Hematopoietic multipotent progenitor cell treated with erythropoietin and hydrocortisone succinate and interleukin-3 and kit ligand, for 8 days (in vitro differentiated cells): ENCODE measurements at places on chromosomes 3 and 15.

- DNase-seq: no peak
These were observed 89.2 kb downstream of the ECT2 start for GRCh38 chr3:172839679-172840078.

- DNase-seq: peak; percentile 62
These were observed 5.5 kb upstream of the CD200 start for GRCh38 chr3:112327371-112327951.

DNA sequence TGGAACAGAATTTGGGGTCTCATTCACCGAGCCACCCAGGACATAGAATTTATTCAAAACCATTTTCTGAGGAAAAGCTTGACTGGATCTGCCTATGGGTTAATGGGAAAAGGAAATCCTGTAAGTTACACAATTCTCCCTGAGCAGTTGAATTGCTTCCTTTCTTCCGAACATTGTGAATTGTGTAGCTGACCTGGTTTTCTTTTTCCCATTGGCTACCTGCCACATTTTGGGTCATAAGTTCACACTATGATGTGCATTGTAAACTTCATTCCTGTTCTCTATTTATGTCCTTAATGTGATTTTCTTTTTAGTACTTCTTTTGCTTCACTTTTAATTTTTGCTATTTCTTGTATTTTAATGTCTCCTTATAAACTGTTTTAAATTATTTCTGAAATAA, 386.0 kb upstream of the LRRC3B start:
- no peak for DNase-seq

- DNase-seq: no peak
These were observed 26.3 kb upstream of the POMGNT2 start for GRCh38 chr3:43132193-43132592.

DNA sequence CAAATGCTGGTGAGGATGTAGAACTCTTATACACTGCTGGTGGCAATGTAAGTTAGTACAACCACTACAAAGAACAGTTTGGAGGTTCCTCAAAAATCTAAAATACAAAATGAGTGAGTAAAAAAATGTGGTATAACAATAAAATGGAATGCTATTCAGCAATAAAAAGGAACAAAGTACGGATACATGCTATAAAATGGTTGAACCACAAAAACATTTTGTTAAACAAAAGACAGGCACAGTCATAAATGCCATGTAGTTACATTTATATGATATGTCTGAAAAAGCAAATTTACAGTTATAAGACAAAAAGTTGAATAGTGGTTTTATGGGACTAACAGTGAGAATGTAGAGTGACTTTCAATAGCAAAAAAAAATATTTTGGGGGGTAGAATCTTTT, 285.8 kb downstream of the TBC1D5 start:
- DNase-seq: no peak

DNA sequence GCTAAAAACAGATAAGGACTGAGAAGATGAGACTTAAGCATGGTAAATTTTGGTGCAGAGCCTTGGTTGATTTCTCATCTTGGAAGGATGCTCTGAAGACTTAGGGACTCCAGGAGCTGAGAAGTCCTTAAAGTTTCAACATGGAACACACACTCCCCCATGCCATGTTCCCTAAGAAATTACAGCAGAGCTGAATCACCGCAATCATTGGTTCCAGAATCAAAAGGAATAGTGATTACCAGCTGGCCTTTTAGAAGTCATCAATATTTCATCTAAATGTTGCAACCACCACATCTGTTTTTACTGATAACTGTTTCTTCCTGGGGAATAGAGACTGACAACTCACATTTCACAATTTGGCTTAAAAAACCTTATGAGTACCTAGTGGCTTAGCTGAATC, 229.3 kb downstream of the MINAR1 start:
- DNase-seq: no peak

- no peak for DNase-seq
These were observed 271.5 kb downstream of the SATB1 start for GRCh38 chr3:18153571-18154173.

DNA sequence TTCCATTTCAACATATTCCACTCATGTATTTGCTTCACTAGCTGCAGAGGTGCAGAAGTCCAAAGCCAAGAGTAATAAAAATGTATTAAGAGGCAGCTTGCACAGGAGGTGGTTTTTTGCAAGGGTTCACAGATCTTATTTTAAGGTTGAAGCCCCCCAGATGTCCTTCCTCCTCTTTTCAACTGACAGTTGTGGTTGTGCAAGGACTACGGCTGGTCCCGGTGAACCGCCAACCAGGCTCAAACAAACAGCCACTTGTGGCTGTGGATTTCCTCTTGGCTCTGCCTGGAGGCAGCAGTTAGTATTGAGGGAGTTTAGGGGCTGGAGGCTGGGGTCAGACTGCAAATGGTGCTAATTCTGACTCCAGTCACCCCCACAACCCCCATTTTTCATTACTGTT, 240.7 kb upstream of the TBC1D5 start:
- DNase-seq: peak; percentile 29

- no peak for DNase-seq
These were observed 41.2 kb downstream of the SNRK start for GRCh38 chr3:43327582-43327979.

- no peak for DNase-seq
These were observed 31.4 kb downstream of the ALS2CL start for GRCh38 chr3:46661776-46662766.

DNA sequence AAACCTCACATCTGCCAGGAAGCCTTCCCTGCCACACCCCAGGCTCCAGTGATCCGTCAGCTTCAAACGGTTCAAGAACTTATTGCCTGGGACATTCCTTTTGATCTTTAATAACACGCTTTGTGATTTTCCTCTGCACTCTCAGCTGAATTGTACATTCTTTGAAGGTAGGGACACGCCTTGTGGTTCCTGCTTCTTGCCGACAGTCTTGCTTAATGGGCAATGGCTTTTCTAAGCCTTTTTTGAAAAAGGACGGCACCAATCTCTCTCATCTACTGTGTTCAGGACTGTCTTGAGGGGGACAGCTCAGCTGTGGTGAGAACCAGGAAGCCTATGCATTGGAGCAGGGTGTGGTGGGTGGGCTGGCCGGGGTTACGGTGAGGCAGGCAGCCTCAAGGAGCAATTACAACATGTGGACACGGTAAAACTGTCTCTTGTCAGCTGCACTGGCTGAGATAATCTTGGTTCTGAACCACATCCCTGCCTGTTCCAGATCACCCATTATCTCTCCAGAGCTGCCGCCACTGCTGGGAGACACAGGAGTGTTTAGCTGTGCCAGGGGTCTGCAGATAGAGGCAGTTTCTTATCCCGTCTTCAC, 46.0 kb upstream of the GLCE start:
- DNase-seq: peak; percentile 99
